ENCODE measurements at places on chromosomes 12 and 14.
A peak's percentile ranks its signal among the peaks of the same experiment; 100 is the strongest.

GRCh38 chr12:92546635-92547348 is 156.0 kb upstream of the PLEKHG7 start:
- no peak for DNase-seq

- no peak for DNase-seq
Observed at GRCh38 chr12:127592245-127592644, 674.7 kb upstream of the TMEM132C start.

GRCh38 chr12:1373901-1374735 is 220.3 kb downstream of the FBXL14 start:
- DNase-seq, result no peak

DNA sequence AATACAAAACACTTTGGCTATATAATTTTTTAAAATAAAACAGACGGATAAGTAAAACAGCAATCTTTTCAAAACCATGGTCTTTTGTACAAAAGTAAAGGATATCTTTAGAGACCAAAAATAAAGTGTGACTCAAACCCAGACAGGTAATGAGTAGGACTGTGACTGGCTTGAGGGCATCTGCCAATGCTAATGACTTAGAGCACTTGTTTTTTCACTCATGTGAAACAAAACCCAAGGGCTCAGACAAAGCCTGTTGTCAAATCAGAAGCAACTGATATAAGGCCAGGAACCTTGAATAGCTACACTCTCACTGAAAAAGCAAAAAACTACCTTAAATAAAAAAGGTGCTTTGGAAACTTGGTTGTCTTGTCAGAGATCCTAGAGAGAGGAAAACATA is 357.4 kb downstream of the TMEM117 start:
- no peak for DNase-seq

- no peak for DNase-seq
Observed at GRCh38 chr12:11609045-11609444, 40.4 kb upstream of the ETV6 start.

GRCh38 chr14:65304963-65305362 is 107.6 kb upstream of the FUT8 start:
- no peak for DNase-seq

- DNase-seq, result peak; percentile 94
Observed at GRCh38 chr12:6230321-6231110, 30.3 kb downstream of the CD9 start.

GRCh38 chr12:130951636-130952035 is 2.1 kb upstream of the ADGRD1 start:
- DNase-seq, result no peak

DNA sequence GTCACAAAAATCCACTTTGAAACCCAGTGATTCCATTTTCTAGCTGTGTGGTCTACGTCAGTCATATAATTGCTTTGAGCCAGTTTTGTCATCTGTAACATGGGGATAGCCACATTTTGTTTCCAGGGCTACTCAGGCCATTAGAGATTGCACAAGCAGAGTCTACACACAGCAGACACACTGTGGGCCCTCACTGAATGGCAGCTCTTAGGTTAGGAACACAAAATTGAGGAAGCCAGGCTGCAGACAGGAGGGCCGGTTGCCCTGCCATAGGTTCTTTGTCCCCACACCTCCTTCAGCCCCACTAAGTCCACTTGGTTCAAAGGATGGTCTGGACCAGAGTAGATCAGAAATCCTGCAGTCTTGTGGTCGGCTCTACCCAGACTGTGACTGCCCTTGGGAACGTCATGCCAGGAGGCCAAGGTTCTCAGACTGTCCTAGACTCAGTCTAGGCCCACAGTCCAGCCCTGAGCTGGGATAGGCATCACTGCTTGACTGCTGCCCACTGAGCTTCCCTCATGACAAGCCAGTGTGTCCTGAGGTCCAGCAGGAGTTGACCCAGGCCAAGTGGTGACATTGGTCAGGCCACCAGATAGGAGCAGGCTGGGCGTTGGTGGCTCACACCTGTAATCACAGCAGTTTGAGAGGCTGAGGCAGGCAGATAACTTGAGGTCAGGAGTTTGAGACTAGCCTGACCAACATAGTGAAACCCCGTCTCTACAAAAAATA is 3.8 kb upstream of the MYH7 start:
- no peak for DNase-seq

DNA sequence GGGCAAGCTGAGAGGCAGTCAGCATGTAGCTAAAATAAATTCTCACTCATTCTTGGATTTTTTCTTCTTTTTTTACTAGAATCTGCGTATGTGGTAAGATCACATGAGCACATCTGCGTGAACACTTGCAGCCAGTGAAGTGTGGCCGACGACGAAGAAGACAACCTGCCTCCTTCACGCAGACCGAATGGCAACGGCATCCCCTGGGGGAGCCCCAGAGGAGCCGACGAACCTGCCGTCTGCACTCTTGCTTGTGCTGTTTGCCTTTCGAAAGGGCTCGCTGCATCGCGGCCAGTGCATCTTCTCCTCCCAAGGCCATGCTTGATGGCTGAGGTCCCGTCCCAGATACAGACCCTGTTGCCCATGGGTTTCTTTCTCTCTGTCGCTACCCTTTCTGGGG is 113.8 kb downstream of the KCNK10 start:
- DNase-seq, result no peak

DNA sequence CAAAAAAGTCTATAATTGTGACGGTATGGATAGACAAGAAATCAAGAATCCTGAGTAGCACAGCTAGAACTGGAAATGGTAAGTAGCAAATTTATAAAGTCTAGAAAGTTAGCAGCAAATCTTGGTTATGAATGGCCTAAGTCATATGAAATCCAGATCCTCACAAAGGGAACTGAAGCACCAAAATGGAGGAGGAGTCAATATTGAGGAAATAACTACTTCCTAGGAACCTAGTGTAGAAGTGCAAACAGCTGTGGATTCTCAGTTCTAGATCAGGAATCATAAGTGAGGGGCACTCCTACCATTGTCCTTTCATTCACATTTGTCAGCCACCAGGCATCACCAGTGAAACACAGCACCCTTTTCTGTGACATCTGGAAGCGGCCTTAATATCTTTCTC is 202.2 kb upstream of the DCN start:
- DNase-seq, result no peak

DNA sequence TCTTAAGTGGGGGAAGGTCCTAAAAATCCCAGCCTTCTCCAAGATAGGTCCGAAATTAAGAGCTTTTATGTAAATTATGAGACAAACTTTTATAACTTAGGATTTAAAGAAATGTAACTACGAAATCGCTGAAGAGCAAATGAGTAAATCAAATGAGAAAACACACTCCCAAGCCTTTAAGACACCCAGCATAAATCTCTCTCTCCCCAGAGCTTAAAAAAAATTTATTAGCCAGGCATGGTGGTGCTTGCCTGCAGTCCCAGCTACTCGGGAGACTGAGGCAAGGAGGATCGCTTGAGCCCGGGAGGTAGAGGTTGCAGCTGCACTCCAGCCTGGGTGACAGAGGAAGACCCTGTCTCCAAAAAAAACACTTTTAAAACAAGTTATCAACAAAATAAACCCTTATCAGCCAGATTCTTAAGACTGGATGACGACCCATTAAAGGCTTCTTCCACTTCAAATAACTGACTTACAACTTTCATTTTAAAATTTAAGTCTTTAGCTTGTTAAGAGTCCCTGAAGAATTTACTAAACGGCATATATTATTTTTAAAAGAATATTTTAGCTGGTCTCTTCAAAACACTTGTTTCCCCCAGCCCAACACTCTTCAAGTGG is 3.2 kb downstream of the PTGES3 start:
- no peak for DNase-seq

- DNase-seq, result no peak
Observed at GRCh38 chr12:20132818-20133217, 235.5 kb upstream of the PDE3A start.

- no peak for DNase-seq
Observed at GRCh38 chr14:104573930-104574329, 5.6 kb upstream of the C14orf180 start.

DNA sequence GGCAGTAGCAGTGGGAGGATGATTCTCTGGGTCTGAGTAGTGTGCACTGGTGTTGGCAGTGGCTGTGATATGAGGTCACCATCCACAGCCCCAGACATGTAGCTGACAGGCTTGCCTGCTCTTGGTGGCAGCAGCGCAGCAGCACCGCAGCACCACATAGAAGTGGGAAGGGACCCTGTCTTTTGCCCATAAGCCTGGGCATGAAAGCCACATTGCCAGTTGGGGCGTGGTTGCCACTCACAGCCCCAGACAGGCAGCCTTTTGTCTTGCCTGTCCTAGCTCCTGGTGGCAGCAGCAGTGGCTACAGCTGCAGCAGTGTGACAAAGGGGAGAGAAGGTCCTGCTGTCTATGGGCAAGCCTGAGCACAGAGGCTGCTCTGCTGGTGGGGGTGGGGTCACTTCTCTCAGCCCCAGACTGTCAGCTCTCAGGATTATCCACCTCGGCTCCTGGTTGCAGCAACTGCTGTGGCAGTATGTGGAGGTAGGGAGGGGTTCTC is 71.5 kb downstream of the BRMS1L start:
- peak; percentile 83 for DNase-seq

DNA sequence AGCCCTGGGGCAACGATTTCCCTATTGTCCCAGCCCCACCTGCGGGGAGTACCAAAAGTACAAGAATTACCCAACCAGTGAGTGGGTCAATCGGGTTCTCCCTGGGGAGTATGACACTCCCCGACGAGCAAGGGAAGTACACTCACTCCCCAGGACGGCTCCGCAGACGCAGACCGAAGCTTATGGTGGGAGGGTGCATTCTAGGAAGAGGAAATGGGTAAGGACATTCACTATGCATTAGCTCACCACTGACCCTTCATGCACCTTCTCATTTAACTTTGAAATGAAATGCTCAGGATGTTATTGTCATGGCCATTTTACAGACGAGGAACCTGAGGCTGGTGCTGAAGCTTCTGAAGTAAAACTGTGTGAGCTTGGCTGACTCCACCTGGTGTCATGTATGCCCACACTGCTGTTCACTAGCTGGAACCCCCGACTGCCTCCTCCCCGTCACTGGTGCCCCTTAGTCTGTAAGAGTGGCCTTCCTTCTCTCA is 45.8 kb upstream of the TMED10 start:
- DNase-seq, result no peak
